GM12892 (cell line): ENCODE measurements at places on chromosomes 12 and 14.

DNA sequence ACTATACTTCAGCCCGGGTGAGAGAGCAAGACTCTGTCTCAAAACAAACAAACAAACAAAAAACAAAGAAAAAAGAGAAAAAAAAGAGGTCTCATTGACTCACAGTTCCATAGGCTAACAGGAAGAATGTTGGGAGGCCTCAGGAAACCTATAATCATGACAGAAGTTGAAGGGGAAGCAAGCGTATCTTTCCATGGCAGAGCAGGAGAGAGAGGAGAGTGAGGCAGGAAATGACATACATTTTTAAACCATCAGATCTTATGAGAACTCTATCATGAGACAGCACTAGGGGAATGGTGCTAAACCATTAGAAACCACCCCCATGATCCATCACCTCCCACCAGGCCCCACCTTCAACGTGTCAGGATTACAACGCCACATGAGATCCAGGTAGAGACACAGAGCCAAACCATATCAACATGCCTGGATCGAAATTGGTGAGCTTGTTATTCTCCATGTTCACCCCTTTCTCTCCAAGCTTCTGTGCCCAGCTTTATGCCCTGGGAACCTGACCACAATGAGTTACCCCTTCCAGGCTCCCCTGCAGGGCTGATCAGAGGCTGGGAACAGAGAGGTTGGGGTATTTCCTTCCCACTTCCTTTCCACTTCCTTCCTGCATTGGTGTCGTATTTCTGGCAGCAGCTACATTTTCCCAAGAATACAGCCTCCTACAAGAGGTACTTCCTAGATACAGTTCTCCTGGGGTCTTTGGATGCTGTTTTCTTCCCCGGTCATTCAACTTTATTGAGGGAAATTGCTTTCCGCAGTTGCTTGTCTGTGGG, 219.3 kb upstream of the FLRT2 start:
- DNase-seq, result no peak

DNA sequence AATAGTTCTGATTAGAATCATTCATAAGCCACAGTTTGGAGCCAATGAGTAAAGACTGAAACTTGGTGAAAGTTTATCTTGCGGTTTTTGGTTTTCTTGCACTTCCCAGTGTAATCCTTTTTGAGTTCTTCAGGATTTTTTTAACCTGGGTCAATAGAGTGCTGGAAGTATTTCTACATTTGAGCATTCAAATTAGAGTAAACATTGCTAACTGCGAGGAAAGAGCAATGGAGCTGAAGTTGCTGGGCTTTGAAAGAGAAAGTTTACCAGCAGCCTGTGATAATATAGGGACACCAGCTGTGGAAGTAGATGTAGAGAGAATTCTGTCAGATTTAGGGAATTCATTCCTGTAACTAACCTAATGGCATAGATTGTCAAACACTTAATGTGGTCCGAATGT, 30.3 kb downstream of the ANO6 start:
- DNase-seq, result no peak

DNA sequence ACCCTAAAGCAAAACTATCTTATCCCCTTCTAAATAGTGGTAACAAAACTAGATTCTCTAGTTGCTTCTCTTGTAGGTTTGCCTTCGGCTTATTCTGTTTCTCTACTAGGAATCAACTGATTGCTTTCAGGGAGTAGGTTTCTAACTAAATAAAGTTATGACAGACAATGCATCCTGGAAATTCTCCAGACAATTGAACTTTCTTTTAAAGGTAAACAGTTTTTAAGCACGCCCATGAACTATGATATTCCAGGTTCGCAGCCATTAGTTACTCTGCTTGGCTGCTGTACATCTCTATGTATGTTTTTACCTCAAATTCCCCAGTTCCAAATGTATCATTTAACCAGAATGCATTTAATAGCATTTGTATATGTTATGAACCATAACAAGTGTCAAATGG, 23.9 kb downstream of the EIF2S3B start:
- no peak for DNase-seq

GRCh38 chr12:124921200-124922031, 7.0 kb upstream of the UBC start:
- peak; percentile 46 for DNase-seq

DNA sequence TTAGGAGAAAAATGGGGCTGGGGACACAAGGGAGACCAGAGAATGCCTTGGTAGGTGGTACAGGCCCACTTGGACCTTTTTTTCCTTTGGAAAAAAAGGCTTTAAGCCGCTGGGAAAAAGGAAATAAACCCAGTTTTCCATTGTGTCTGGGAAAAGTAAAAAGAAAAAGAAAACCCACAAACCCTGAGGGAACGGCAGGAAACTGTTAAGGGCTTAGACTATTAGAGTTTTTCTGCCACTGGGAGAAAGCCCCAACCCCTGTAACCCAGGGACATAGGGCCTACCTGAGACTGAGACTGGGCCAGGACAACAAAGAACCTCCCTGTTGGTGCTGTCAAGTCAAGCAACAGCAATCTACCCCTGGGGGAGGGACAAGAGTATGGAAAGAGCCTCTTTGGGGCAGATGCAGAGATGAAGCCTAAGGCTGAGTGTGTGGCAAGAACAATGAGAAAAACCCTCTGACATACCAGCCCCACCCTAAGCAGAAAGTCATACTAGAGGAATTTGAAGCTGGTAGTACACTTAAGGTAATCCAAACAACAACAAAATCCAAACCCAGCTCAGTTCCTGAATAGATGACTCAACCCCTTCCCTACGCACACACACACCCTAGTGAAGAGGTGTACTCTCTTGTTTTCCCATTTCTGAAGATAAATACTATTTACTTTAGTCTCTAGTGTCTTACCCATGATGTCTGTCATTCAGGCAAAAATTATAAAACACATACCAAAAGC, 22.8 kb downstream of the ATF1 start:
- no peak for DNase-seq

- DNase-seq, result no peak
These were observed 212.6 kb upstream of the SLC16A7 start for GRCh38 chr12:59383079-59383822.
